Stimulated activated CD4-positive, alpha-beta T cell treated with anti-CD3 and anti-CD28 coated beads, TNF-alpha, amount 100 ng/mL, for 1 hour (primary cell): ENCODE measurements at places on chromosomes 5 and 9.

DNA sequence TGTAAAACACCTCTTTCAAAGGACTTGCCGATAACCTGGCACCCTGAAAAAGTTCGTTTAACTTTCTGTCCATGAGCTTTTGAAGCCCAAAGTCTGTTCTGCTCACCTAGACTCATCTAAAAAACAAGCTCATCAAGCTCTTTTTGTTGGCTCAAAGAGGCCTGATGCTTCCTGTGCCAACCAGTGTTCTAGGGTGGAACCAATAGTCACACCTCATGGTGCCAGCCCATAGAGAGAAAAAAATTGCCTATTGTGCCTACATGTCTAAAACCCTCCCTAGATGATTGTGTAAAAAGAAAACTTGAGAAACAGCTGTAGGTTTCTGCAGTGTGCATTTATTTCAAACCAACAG lies 4.7 kb downstream of the SH3RF2 start:
- DNase-seq, result no peak

GRCh38 chr5:11524188-11524587 lies 380.1 kb downstream of the CTNND2 start:
- DNase-seq, result no peak

GRCh38 chr5:114250536-114250935 lies 111.3 kb upstream of the KCNN2 start:
- DNase-seq, result no peak

DNA sequence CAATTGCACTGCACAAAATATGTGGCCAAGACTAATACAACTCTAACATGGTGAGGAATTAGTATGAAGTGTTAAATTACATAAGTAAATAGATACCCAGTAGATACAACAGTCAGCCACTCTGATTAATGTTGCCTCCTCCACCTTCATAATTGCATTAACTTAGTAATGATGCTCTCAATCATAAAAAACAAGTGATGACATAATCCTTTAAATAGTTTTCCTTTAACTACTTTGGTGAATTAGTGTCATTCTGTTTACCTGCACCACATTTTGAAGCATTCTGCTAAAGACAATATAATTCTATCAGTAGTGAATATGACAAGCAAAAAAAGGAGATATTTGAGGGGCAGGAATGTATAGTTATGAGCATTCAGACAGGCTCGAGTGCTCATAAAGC lies 265.9 kb upstream of the SLC24A2 start:
- no peak for DNase-seq

GRCh38 chr5:154038261-154038706 lies 426 bp downstream of the FAM114A2 start:
- peak; percentile 5 for DNase-seq

DNA sequence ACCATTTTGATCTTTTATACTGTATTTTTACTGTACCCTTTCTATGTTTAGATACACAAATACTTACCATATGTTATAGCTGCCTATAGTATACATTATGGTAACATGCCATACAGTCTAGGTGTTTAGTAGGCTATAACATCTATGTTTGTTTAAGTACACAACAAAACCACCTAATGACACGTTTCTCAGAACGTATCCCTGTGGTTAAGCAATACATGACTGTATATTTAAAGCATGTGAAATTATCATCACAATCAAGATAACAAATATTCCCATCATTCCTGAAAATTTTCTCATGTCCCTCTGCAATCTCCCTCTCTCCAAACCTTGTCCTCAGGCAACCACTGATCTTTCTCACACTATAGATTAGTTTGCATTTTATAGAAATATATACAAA lies 66.4 kb upstream of the SUSD1 start:
- DNase-seq, result no peak

DNA sequence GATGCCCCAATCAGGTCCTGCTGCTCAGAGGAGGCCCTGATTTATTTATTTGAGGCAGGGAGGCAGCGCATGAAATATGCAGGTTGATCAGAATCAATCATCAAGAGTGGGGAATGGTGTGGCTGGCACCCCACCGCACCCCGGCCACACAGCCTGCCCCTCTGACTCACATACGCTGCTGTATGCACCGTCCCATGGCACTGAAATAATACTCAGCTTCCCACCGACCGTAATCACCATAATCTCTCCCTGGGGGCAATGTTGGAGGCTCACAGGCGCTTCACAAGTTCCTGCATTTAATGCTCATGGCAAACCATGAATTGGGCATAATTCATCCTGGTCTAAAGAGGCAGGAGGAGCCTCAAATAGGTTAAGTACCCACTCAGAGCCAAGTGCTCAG lies 141.2 kb upstream of the TBC1D2 start:
- DNase-seq, result no peak

DNA sequence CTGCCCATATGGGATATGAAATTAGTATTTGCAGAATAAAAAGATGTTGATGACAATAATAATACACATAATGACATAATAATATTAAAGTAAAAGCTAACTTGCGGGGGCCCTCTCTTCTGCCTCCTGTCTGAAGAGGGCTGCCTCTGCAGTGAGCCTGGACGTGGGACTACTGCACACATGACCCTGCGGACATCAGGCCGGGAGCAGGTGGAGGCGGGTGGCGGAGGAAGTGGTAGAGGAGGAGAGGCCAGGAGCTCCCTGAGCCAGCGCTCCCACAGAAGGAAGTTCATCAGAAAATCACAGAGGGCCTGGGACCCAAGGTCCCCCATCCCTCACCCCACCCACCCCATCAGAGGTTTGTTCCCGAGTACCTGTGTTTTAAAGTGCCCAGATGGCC lies 60.5 kb downstream of the ROPN1L start:
- DNase-seq, result no peak

GRCh38 chr9:133657120-133657661 lies 21.0 kb downstream of the DBH start:
- DNase-seq, result no peak

DNA sequence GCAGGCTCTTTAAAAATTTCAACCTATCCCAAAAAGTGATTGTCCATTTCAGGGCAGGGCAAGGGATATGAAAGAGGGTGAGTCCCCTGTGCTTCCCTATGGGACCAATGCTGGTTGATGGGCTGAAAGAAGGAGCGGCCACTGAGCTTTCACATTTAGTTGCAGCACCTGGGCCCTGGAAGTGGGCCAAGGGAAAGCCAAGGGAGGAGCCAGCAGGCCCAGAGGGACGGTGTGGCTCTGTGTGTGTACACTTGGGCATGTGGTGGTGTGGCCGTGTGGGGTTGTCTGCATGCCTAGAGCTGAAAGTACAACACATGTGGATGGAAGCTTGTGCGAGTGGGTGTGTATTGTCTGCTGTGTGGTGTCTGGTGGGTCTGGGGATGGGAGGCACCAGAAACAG lies 14.0 kb upstream of the PSMD5 start:
- no peak for DNase-seq

GRCh38 chr5:109836280-109836679 lies 146.6 kb downstream of the MAN2A1 start:
- no peak for DNase-seq

DNA sequence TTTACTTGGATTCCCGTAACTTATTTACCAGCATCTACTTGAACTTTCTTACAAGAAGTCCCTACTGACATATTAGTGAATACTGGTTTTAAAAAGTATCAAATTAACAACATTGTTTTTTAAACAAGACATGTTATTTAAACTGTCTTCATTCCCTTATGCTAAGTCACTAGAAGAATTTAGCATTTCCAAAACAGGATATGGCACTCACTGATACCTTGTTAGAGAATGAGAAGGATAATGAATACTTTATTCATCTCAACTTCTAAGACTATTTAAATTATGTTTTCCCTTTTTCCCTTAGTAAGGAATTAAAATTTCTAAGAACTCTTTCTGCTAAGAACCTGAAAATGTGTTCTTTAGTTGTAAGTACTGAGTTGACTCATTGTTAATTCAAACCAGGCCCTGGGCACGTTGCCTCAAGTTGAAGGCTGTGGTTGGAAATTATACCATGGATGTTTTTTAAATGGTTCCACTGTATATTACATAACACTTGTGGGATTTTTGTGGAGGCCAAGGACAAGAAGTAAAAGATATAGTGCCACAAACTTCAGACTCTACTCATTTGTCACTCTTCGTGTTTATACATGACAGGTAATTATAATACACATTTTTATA lies 219.0 kb upstream of the EDIL3 start:
- no peak for DNase-seq

DNA sequence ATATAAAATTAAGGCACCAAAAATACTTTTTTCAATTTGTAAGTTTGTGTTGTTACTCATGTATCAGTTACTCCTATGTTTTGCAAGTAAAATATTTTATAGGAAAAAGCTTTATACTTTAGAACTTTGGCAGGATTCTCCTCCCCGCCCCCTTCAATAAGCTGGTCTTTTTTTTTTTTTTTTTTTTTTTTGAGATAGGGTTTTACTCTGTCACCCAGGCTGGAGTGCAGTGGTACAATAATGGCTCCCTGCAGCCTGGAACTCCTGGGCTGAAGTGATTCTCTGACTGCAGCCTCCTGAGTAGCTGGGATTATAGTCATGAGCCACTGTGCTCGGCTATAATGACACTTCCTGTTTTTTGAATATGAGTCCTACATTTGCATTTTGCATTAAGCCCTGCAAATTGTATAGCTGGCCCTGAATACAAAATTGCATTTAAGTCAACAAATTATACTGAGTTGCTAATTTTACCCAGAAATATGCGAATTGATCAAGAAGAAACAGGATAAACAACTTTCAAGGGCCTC lies 192.9 kb downstream of the PIK3R1 start:
- no peak for DNase-seq

GRCh38 chr9:135512241-135512603 lies 9.0 kb upstream of the LCN1 start:
- no peak for DNase-seq

DNA sequence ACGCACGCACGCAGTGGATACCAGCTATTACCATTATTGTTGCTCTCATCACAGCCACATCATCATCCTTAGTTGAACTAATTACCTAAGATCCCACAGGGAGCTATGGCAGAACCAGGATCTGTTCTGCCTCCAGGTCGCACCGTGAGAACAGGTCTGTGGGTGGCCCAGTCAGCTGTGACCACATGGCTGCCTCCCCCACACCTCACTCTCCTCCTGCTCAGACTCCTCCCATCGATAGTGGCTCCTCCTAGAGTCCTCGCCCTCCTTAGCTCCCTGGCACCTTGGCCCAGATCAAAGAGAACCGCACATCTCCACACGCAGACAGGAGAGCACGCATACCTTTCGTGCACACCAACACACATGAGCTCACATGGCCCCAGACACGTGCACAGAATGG lies 32.4 kb upstream of the RPL26L1 start:
- no peak for DNase-seq

- no peak for DNase-seq
These were observed 7.8 kb upstream of the SMIM32 start for GRCh38 chr5:136200761-136201160.

DNA sequence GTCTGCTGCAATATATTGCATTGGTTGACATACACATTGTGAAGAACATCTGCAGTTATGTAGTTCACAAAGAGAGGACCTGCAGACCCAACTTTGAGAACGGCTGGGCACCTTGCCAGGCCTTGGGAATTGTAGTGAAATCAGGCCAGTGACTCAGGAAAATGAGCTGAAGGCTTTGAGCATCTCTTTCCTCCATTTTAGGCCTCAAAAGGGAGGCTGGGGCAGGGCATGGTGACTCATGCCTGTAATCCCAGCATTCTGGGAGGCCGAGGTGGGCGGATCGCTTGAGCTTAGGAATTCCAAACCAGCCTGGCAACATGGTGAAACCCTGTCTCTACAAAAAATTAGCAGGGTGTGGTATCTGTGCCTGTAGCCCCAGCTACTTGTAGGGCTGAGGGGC lies 1.4 kb upstream of the IPPK start:
- no peak for DNase-seq

DNA sequence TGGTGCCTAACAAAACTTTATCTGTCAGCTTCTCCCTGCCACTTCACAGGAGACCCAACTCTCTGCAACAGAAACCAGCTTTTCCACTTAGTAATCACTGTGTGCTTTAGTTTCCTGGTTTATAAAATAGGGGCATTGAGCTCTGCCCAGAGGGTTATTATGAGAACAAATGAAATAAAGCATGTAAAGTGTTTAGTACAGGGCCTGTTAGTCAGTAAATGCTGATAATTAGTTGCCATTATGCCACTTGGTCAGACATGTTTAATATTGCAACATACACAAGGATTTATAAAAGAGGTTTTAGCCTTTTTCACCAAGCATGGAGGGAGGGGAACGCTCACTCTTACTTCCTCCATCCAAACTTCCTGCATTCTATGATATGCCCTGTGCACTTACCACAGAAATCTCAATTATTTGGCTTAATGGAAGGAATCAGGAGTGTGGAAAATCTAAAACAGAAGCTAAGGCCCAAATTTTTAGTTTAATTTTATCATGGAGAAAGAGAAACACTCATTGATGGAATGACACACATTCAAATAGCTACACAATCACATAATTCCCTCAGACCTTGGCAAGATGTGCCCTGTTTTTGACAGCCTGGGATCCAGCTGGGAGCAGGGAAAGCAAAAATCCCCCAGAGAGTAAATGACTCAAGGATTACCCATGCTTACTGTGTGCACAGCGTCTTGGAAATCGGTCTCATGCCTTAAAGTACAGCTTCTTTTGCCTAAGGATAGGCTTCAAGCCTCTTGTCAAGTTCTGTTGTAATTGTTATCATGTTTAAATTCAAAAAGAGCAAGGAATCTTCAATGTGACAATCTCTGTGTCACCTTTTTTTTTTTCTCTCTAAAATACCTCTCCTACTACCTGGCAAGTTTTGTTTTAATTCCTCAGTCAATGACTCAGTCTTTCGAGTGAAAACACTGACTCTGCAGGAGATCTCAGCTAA lies 34.0 kb downstream of the ZNF474 start:
- no peak for DNase-seq

GRCh38 chr5:164300295-164300694 lies 794.9 kb downstream of the MAT2B start:
- no peak for DNase-seq

GRCh38 chr5:152379331-152379730 lies 25.7 kb downstream of the NMUR2 start:
- no peak for DNase-seq

- DNase-seq, result no peak
These were observed 69.0 kb upstream of the FAM169A start for GRCh38 chr5:74934949-74935751.

- DNase-seq, result no peak
These were observed 134.1 kb downstream of the RGS3 start for GRCh38 chr9:113597390-113598241.

DNA sequence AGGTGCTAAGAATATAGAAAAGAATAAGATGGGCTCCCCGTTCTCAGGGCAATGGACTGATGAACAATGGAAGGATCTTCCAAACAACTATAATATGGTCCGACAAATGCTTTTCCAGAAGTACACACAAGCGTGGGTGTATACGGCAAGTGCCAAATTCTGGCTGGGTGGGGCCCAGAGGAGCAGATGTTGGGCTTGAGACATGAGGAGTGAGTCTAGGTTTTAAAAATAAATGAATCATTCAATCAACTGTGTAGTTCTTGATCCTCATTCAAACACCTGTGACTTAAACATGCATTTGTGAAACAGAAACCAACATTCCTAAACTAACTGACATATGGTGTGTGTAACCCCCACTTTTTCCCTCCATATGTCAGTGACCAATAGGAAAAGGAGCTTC lies 47.9 kb downstream of the MFAP3 start:
- DNase-seq, result no peak

GRCh38 chr5:133709209-133709725 lies 96.9 kb upstream of the FSTL4 start:
- no peak for DNase-seq

- no peak for DNase-seq
These were observed 254.1 kb downstream of the CDH18 start for GRCh38 chr5:19733612-19734495.

- no peak for DNase-seq
These were observed 28.8 kb downstream of the MLLT3 start for GRCh38 chr9:20593537-20593936.

- DNase-seq, result no peak
These were observed 175.7 kb downstream of the MELK start for GRCh38 chr9:36748322-36748899.
